Posterior cingulate gyrus (tissue), 11 donors: ENCODE measurements at places on chromosomes 4 and X.
A peak's percentile ranks its signal among the peaks of the same experiment; 100 is the strongest.

- no peak for DNase-seq
These were observed 295.3 kb downstream of the PDGFC start for GRCh38 chr4:156676116-156676851.

DNA sequence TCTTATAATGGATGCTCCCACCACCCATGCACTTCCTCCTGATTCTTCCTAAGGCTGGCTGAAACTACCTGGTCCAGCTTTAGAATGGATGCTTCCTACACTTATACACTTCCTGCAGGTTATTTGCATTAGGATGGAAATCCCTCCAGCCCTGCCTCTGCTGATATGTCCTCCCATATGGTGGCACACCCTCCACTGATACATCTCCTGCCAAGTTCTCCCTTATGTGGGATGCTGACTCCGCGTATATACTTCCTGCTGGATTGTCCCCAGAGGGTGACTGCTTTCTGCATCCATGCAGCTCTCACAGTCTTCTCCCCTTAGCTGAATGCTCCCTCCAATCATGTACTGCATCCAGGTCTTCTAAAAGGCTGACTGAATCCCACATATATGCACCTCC is 254.6 kb upstream of the FAM47C start:
- no peak for DNase-seq

DNA sequence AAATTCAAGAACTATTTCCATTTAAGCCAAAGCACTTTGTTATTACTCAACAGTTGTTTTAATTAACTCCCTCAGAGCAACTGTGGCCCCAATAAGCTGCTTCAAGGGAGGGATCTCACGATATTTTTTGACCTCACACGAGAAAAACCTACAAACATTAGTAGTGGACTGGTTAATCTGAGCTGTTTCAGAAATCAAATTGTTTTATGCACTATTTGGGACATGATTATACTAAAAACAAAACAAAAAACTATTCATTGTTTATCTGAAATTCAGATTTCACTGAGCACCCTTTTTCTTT is 74.3 kb downstream of the DCHS2 start:
- DNase-seq: no peak

- DNase-seq: peak; percentile 82
These were observed 447.2 kb downstream of the SLITRK2 start for GRCh38 chrX:146264763-146265375.

DNA sequence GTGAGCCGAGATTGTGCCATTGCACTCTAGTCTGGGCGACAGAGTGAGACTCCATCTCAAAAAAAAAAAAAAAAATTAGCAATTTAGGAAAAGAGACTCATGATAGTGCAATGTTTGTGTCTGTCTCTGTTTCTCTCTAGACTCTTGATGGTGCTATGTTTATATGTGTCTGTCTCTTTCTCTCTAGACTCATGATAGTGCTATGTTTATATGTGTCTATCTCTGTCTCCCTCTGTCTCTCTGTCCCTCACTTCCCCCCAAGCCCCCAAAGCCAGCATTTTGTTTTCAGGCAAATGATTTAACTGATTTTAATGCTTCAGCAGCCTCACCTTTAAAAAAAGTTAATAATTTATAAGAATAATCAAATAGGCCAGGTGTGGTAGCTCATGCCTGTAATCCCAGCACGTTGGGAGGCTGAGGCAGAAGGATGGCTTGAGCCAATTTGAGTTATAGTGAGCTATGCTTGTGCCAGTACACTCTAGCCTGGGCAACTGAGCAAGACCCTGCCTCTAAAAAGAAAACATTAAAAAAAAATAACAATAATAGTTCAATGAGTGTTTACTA is 6.9 kb downstream of the MOB1B start:
- DNase-seq: no peak

GRCh38 chr4:99665983-99666382 is 8.4 kb upstream of the C4orf54 start:
- no peak for DNase-seq

DNA sequence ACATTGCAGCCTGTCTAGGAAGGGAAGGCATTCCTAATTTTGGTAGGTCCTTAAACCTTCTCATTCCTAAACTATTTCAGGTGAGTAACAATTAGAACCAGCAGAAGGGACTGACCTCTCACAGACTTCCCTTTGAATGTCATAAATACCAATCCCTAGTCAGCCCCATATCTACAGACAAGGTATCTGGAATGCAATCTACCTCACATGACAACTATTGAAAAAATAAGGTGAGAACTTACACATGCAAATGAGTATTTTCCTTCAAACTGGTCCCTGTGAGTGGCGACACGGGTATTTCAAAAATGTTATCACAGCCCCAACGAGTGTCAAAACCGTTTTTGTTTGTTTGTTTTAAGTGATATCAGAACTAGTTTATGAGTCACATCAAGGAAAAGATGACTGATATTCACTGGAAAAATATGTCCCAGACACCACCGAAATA is 102.4 kb upstream of the VCX2 start:
- no peak for DNase-seq

- DNase-seq: peak; percentile 32
These were observed 55.4 kb upstream of the GPR78 start for GRCh38 chr4:8524595-8525382.

GRCh38 chrX:12245650-12246645 is 107.7 kb downstream of the FRMPD4 start:
- no peak for DNase-seq

DNA sequence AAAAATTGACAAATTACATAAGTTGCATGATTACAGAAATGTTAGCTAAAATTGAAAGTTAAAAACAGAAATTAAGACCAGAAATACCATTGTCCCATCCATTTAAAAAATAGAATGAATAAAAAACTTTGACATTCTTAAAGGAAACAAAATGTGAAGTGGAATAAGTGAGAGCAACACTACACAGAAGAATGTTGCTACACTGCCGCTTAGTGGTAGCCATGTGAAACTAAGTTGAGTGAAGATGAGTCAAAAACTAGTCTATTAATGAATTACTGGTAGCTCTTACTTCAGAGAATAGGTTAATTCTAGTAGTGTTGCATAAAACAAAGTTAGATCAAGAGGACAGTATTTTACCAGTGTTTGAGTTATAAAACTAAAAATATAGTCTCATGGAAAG is 571.0 kb upstream of the KLHL4 start:
- peak; percentile 9 for DNase-seq

DNA sequence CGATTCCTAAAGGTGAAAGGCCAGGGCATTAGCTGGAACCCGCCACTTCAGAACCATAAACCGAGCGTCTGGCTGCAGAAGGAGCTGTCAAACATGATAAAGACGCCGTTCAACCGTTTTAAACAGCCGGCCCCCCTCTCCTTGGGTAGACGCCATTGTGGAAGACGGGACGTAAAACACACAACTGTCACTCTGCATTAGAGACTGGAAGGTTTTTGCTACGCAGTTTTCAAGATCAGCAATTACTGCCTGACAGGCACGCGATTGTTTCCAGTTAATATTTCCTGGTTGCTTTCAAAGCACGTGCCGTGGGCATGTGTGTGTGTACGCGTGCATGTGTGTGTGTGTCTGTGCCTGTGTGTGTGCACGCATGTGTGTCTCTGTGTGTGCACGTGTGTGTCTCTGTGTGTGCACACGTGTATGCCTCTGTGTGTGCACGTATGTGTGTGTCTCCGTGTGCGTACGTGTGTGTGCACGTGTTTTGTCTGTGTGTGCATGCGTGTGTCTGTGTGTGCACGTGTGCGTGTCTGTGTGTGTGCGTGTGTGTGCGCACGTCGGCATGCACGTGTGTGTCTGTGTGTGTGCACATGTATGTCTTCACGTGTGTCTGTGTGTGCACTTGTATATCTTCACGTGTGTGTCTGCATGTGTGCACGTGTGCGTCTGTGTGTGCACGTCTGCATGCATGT is 48.8 kb downstream of the SHOX start:
- no peak for DNase-seq

DNA sequence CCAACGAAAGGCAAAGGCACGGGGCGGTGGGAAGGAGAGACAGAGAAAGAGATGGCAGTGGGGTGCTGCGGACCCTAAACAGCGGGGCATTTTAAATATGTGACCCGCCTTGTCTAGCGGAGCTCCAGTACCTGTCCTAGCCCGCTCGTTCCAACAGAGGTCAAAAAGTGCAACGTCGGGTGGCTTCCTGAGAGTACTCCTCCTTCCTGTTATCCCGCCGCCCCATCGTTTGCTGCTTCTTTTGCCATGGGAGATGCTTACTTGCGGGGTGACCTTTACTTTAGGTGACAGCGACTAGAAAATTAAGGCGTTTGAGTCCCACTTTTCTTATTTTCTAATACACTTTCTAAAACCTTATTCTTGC is 735 bp downstream of the NRK start:
- no peak for DNase-seq

- DNase-seq: no peak
These were observed 42.6 kb downstream of the GALNT7 start for GRCh38 chr4:173211222-173211621.

DNA sequence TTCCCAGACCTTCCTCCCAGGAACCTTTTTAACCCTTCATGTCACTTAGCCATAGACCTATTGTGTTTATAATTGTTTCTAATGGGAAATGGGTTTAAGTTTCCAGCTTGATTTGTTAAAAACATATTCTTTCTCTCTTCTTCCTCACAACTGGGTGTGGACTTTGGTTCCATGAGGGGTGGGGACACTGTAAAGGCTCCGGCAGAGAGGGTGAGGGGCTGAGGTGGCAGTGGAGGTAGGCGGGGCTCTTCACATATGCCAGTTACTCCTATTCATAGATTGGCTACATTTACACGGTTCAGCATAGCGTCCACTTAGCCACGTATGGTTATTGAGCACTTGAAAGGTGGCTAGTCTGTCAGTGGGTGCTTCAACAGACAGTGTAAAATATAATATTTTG is 7.8 kb downstream of the INTS6L start:
- no peak for DNase-seq

GRCh38 chrX:55710701-55711100 is 6.8 kb upstream of the RRAGB start:
- no peak for DNase-seq

DNA sequence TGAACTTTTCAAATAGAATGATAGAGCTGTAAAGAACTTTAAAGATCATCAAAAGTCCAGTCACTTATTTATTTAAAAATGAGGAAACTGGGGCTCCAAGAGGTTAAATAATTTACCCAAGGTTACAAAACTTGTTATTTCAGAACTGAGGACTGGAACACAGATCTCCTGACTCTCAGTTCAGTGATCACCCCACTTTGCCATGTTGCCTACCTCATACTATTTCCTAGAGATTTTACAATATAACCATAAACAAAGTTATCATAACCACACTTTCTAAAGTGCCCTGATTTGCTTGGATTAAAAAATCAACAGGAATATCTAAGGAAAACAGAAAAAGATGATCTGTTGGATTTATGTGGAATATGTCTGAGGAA is 7.4 kb upstream of the ACSL4 start:
- DNase-seq: no peak

GRCh38 chrX:31260351-31260750 is 188.5 kb upstream of the FTHL17 start:
- DNase-seq: no peak
